ENCODE measurements at places on chromosomes 2 and 18. TPM values are rescaled to one million over a fixed set of nuclear protein-coding genes. Genes with fewer than 3 reads are reported as not detected.

PMAIP1 gene
- total RNA-seq: 45.2 TPM

CFAP65 gene
- not detected for total RNA-seq

GKN2 gene
- total RNA-seq: not detected

CD28 gene
- 0.12 TPM for total RNA-seq

EMX1 gene
- not detected for total RNA-seq

CNNM4 gene
- 4.7 TPM for total RNA-seq

ARHGAP28 gene
- 16.5 TPM for total RNA-seq

TPO gene
- not detected for total RNA-seq

SULT1C2 gene
- total RNA-seq: not detected

GCKR gene
- 1.8 TPM for total RNA-seq

ZBTB7C gene
- total RNA-seq: 0.06 TPM

ST3GAL5 gene
- 33.4 TPM for total RNA-seq

- no peak for DNase-seq
Measured at GRCh38 chr2:158143703-158144360, 42.2 kb downstream of the UPP2 start.

GRCh38 chr2:111707700-111708099 is 176.3 kb downstream of the ANAPC1 start:
- DNase-seq: no peak

GRCh38 chr2:196170606-196171247 is 651 bp downstream of the STK17B start:
- no peak for DNase-seq

DNA sequence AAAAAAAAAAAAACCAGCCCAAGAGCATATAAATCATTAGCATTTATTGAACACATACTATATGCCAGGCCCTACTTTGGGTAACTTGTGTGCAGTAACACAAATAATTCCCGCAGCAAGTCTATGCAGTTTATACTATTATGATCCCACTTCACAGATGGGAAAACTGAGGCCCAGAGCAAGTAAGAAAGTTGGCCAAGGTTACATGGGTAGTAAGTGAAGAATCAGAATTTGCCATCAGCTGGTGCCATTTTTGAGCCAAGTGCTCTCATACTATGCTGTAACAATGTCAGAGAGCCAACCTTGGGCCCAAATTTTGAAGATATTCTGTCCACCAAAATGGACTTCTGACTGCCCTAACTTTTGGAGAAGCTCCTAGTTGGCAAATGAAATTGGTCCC is 13.5 kb upstream of the PSD4 start:
- DNase-seq: no peak

GRCh38 chr2:149924028-149924427 is 336.5 kb upstream of the MMADHC start:
- no peak for DNase-seq

DNA sequence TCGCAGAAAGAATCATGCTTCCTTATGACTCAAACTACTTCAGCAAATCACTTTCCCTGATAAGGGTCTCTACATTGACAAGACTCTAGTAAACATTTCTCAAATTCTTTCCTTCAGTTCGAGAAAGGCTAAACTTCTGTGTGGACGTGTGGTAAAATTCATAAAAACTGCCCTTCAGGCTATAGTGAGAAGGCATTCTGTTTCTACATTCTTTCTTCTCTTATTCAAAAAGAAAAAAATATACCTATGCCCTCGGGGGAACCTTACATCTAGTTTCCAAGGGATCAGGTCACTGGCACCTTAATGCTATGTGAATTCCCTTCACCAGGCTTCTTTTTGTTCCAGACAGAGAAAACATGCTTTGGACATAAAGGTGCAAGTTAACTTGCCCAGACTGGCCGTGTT is 4.9 kb downstream of the VIT start:
- no peak for DNase-seq

- DNase-seq: no peak
Measured at GRCh38 chr2:39492095-39492590, 55.1 kb upstream of the MAP4K3 start.

- DNase-seq: no peak
Measured at GRCh38 chr2:96848264-96848663, 4.4 kb upstream of the ANKRD23 start.

DNA sequence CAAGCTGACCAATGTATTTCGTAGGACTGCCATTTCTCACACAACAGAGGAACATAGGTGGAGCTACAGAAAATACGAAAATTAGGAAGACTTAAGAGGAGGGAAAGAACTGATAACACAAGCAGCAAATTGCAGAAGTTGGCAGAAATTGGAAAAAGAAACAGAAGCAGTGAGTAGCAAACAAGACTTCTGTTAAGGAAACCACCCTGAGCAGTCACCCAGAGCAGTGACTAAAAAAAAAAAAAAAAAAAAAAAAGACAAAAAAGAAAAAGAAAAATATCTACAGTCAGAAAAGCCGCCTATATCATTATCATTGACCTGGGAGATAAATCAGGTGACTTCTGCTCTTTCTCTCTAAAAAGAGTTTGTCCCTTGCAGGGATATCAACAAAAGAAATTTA is 21.4 kb downstream of the STK17B start:
- DNase-seq: no peak

- DNase-seq: peak; percentile 95
Measured at GRCh38 chr2:120589771-120590608, 145.7 kb upstream of the GLI2 start.

DNA sequence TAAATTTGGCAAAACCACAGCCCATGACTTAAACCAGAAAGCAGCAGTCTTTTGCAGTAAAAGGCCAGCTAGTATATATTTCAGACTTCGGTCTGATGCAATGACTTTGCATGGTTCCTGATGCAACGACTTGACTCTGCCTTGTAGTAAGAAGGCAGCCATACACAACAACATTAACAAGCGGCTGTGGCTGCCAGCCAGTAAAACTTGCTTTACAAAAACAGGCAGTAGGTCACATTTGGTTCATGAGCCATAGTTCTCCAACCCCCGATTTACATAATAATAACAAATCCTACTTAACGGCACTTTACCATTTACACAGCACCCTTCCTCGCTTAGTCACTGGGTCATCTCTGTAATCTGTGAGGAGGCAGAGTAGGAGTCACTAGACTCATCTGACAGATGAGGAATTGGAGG is 410.3 kb downstream of the LRATD1 start:
- DNase-seq: no peak

- no peak for DNase-seq
Measured at GRCh38 chr2:239061121-239061666, 213.3 kb downstream of the TWIST2 start.

DNA sequence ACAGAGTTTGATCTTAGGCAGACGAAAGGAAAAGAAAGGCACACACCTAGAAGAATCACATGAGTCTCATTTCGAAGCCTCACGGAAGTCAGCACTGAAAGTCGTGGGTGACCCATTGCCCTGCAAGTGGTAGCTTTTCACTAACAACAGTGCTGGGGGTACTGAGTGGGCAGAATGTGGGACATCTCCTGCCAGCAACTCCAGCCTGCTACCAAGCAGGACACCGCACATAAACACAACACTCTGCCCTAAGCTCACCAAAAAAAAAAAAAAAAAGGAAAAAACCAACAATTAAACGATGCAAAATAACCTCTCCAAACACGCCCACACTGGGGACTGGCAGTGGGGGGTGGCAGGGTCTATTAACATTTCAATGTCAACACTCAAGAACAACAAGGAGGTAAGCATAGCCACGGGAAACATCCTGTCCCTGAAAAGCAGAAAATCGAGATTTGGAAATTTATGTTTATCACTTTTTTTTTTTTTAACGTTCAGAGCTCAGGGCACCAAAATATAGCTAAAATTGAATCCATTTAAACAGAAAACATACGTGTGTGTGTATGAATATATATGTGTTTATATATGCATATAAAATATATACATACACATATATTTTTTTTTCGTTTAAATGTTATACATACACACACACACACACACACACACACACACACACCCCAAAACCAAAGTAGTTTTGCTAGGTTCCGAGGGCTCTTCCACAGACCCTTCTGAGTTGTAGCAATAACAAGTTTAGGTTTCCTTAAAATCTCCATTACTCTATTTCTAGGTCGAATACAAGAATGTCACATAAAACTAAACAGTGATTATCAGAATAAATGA is 2.2 kb downstream of the INO80D start:
- no peak for DNase-seq

GRCh38 chr18:75365837-75366236 is 61.7 kb downstream of the SMIM21 start:
- DNase-seq: no peak

GRCh38 chr2:2306878-2307277 is 24.2 kb downstream of the MYT1L start:
- no peak for DNase-seq

DNA sequence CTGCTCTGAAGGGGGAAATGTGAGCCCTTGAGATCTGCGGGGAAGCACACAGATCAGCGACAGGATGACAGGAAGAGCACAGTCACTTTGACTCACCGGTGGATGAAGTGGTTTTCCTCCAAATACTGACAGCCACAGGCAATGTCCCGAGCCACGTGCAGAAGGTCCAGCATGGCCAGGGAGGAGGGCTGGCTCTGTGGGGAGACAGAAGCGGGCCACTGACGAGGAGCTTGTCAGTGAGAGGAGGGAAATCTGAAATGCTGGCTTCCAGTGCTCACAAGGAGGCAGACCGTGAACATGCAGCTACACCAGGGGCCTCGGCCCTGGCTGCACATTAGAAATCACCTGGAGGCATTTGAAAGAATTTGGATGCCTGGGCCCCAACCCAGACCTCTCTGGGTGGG is 98.7 kb downstream of the CLIP4 start:
- no peak for DNase-seq

DNA sequence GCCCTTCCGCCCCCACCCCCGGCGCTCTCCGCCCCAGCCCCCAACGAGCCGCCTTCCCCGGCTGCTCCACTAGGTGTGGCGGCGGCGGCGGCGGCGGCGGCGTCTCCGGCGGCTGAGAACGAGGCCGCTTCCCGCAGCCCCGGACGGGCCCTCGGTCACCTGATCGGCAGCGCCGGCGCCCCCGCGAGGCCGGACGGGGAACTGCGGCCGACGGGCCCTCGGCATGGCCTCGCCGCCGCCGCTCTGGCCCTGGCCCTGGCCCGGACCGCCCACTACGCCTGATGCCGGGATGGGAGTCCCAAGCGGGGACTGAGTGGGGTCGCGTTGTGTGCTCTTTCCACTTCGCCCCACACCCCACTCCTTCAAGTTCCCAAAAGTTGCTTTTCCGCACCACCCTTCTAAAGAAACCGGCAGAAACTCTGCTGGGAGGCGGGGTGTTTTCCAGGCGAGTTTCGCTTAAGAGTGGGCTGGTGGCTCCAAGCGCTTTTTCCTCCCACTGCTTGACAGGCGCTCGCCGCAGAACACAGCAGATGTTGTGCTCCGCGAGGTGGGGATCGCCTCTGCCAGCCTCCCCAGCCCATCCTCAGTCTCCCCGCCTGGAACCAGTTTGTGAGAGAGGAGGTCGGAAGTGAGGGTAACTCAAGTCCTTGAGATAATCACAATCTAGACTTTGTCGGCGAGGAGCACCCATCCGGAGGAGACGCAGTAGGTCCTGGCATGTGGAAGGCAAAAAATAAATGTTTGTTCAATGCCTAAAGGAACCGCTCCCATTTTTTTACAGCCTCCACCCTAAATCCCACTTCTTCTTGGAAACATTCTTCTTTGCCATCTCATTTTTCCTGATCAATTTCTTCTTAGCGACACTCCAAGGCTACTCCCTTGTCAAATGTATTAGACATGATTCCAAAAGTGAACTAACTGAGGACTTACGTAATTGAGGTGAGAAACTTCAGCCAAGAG is at the start of gene NCKAP1:
NCKAP1 (minus strand) TSS at position 117 of the 960 bp plus-strand sequence. CDS start 358 bp downstream, outside the sequence.
- no peak for DNase-seq

DNA sequence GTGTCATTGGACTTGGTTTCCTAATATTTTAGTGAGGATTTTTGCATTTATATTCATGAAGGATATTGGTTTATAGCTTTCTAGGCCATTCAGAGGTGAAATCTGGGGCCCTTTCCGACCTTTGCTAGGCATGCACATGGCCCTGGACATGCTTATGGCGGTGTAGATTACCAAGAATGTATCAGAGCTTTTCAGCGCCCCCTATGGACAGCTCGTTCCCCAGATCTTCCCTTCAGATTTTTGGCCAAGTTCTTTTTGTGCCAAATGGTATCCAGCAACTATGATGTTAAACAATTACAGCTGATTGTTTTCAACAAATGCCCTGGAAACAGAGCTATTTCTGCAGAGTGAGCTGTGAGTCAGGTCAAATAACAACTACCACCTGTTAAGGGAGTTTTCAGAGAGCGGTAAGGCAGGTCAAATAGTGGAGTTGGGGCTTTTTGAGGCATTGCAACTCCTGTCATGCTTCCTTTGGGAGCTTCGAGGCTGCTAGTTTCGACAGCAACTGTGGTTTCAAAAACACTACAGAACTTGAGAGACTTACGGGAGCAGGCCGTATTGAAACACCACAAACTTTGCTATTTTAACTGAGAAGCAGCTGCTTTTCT is 188.3 kb downstream of the ZNF516 start:
- no peak for DNase-seq

- DNase-seq: no peak
Measured at GRCh38 chr2:106996171-106996769, 110.3 kb upstream of the ST6GAL2 start.

DNA sequence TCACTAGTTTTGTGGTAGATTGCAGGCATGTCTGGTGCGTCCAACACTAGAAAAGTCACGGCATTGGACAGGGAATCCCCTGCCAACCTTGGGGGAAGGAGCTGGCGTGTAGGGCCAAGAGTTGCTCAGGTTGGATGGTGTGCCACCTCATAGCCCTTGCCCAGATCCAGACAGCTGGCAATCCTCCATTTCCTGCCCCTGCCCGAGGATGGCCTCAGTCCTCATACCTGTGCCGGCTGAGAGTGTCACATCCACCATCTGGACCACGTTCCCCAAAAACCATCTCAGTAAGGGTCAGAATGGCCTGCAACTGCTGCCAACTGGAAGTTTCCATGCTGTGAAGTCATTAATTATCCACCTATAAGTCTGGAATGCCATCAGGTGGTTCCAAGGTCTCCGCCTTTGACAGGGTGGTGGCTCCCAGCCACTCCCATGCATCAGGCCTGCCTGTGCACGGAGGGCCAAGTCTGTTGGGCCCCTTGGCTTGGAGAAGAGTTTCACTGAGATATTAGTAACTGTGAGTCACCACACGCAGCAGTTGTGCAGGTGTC is 55.0 kb downstream of the IMPA2 start:
- no peak for DNase-seq

DNA sequence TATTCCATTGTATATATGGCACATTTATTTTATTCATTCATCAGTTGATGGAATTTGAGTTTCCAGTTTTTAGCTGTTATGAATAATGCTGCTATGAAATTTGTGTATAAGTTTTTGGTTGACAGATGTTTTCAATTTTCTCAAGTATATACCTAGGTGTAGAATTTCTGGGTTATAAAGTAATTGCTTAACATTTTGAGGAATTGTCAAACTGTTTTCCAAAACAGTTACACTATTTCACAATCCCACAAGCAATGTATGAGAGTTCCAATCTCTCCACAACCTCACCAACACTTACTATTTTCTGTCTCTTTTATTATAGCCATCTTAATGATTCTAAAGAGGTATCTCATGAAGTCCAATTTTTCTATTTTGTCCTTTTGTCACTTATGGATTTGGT is 12.5 kb upstream of the WDSUB1 start:
- DNase-seq: no peak

DNA sequence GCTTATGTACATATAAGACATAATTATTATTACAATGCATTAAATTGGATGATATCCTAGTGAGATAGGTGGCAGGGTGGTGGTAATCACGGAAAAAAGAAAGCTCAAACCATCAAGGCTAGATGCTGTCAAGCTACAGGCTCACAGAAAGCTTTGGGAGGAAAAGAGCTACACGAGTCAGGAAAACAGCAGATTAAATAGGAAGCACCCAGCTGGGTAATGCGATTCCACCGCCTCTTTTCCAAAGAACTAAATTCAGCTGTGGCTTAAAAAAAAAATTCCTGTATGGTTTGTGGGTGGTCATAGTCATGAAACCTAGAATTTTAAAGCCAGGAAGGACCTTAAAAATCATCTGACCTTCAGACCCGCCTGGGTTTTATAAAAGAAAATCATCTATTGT is 23.7 kb upstream of the PTPN4 start:
- no peak for DNase-seq

Measured in glomerular endothelial cell (primary cell).